Inflammatory macrophage treated with lipopolysaccharide for 1 hour (primary cell): ENCODE measurements at places on chromosomes 7 and 10.

DNA sequence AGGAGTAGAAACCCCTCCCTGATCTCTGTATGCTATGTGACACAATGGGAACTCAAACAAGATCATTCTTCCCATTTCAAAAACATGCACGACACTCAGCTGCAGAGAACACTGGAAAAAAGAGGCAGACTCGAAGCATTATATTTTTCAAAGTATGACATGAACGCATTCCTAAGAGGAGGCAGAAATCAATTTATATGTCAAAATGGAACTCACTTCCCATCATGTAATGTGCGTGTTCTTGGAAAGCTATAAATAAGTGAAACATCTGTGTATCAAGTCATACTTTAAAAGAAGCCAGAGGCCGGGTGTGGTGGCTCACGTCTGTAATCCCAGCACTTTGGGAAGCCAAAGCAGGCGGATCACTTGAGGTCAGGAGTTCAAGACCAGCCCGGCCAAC, 142.7 kb downstream of the ICA1 start:
- no peak for DNase-seq

DNA sequence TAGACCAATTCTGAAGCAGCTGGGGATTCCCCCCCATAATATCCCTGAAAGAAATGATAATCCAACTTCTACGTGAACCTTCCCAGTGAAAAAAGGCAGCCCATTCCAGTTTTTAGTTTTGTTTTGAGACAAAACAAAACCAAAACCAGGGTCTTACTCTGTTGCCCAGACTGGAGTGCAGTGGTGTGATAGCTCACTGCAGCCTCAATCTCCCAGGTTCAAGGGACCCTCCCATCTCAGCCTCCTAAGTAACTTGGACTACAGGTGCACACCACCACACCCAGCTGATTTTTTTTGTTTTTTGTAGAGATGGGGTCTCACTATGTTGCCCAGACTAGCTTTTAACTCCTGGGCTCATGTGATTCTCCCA, 12.5 kb upstream of the ARPC1A start:
- DNase-seq: no peak

DNA sequence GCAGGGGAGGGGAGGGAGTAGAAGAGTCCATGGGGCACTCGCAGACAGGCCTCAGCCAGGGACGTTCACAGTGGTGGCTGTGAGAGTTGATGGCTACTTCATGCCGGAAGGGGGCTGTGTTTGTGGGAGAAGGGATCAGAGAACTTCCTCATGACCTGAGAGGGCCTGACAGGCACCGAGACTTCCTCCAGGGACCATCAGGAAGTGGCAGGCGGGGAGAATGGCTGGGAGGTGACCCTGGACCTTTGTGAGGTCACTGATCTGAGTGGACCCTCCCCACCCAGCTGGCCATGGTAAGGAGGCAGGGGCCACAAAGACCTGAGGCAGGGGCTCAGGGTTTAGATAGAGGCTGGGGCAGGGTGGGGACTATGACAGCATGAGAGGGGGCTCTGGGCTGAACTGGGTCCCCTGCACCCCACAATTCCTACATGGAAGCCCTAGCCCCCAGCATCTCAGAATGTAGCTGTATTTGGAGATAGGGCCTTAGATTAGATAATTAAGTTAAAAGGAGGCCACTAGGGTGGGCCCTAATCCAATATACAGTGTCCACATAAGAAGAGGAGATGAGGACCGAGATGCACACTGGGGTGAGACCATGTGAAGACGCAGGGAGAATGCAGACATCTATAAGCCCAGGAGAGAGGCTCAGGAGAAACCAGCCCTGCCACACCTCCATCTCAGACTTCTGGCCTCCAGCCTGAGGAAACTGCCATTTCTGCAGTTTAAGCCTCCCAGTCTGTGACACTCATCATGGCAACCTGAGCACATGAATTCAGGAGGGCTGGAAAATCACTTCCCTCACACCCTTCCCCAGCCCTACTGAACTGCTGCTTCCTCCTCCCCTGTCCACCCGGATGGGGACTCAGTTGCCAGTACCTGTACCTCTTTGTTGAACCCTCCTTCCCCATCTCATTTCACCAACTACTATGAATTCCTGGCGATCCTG, 273.9 kb upstream of the ZNF32 start:
- DNase-seq: no peak

- no peak for DNase-seq
These were observed 33.5 kb upstream of the CADPS2 start for GRCh38 chr7:122919643-122920181.

DNA sequence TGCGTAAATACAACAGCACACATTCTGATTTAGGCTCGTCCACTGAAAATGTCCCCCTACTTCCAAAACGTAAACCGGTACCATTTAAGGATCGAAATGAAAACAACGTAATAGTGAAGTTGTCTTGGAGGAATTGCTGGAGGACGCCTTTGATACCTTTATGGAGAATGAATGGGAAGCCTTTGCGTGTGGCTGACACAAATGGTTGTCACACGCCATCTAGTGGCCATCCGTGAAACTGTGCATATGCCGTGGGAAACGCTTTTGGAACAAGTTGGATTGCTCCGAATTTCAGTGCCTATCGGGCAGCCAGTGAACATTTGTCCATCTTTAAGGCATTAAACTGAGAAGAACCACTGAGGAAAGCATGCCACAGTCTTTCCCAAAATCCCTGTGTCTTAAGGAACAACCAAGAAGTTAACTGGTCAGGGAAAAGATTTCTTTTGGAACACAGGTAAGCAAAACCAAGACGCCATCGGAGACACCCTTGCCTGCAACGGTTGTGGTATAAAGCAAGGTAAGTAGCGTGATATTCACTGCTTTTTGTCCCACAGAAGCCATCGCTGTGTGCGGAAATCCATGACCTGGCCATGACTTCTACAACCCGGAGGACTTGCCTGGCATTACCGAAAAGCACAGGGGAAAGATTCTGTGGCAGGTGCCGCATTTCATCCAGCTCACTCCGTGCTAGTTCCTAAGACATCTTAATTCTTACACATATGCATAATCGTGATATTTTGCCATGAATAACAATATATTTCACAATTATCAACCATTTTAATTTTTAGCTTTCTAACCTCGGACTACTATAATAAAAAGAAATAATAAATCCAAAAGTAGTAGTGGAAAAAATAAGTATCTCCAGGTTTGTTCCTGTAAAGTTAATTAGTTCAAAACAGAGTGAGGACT, 100.6 kb downstream of the FAM204A start:
- peak; percentile 92 for DNase-seq

DNA sequence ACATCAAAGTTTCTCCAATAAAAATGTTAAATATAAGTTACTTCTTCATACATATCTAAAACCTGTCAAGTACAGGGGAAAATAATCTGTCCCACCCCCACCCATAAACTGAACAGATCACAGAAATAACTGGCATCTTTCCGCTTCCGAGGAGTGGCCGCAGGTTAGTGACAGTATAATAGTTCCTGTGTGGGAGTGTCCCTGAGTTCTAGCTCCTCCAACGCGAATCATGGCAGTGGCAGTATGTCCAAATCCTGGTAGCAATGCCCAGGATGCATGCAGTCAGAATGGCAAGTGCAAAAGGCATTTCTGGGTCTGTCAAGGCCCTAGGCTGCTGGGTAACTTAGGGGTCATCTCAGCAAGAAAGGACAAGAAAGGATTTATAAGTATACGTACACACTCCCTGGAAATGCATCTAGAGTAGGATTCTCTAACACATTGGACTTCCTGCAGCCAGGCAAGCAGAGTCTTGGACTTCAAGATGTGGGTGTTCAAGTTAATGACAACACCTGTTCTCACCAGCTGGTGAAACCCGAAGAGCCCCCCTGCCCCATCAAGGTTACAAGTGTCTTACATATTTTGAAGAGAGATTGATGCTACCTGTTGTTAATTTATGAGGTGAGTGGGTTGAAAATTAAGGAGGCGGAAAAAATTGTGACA, 94.4 kb upstream of the COL1A2 start:
- no peak for DNase-seq

DNA sequence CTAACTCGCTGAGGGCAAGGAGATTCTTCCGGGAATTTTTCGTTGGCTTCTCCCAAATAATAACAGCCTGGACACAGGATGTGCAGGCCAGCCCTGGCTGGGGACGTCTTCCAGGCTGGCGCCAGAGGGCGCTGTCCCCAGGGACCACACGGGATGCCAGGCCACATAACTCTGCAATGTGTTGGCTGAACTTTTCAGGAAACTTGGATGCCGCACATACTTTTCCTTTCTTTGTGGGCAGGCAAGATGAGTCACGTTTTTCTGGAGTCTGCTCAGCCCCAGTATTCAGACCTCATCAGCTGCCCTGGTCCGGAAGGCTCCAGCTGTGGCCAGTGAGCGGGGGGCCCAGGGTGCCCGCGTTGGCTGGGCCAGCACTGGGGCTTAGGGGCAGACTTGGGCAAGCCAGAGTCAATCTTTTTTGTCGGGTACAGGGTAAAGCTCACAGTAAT, 122.7 kb downstream of the PRKAG2 start:
- peak; percentile 46 for DNase-seq

- no peak for DNase-seq
These were observed 40.4 kb downstream of the MTURN start for GRCh38 chr7:30175180-30175579.

GRCh38 chr7:35736725-35737124, 41.8 kb upstream of the HERPUD2 start:
- no peak for DNase-seq

- no peak for DNase-seq
These were observed 141.6 kb upstream of the WNT16 start for GRCh38 chr7:121187222-121187621.

GRCh38 chr10:59337201-59337652, 25.1 kb downstream of the FAM13C start:
- DNase-seq: no peak

DNA sequence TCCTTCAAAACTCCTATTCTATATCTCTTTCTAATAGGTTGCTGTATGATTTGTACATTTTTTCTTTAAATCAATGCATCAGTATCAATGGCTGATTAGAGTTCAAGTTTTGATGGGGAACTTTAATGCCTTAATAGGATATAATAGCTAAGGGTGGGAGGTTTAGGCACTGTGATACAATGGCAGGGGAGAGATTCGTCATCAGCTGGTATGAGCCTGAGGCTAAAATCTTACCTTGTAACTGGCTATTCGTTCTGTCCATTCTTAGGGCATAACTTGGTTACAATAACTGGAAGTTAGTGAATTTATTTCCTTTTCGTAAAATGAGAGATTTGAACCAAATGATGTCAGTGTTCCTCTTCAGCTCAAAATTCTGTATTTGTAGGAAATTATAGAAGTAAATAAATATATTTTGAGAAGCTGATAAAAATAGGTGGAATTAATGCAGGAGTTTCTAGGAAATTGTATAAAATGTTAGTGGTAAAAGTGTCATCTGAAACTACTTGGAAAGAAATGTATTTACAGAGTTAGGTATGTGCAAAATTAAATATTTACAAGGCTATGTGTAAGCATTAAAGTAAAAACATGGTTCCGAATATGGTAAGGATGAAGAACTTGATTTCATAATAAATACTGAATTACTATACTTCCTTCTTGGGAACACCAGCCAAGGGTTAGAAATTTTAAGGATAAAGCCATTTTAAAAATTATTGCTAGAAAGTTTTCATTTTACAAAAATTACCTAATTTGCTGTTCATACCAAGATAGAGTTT, 27.5 kb upstream of the NAMPT start:
- DNase-seq: no peak

GRCh38 chr10:14450041-14450491, 119.3 kb upstream of the FRMD4A start:
- no peak for DNase-seq

- no peak for DNase-seq
These were observed 335.4 kb upstream of the MTPN start for GRCh38 chr7:136312592-136312991.

- no peak for DNase-seq
These were observed 38.6 kb downstream of the VOPP1 start for GRCh38 chr7:55533729-55534080.

DNA sequence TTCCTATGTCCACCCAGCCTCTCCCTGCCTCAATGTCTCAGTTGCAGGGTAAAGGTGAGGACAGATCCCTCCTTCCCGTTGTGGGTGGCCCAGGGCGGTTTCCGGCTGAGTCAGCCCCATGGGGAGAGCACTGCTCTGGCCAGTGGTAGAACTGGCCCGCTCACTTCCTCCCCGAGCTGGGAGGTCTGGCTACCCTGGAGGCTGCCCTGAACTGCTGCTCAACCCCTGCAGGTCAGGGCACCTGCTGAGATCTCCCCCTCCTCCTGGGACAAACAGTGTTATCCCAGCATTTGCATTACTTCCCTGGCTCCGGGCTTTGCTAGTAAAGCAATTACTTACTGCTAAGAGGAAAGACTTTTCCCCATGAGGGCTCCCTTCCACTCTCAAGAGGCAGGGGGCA, 21.4 kb upstream of the IMPDH1 start:
- no peak for DNase-seq

DNA sequence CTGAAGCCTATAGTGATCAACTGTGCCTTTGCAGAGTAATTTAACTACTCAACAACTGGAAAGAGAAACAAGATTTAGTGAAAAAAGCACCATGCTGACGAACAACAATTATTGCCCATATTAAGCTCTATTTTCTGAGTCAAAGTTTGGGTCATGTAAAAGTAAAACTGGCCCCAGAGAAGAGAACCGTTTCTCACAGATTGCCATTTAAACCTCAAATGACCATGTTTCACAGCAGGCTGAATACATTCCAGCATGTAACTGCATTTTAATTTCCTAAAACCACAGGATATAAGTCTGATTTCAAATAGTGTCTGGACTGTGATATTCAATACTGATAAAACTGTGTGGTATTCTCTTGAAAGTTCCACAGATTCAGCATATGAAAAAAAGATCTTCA, 140.7 kb downstream of the ATE1 start:
- no peak for DNase-seq

- DNase-seq: no peak
These were observed 25.2 kb upstream of the SH2B2 start for GRCh38 chr7:102261451-102261850.

DNA sequence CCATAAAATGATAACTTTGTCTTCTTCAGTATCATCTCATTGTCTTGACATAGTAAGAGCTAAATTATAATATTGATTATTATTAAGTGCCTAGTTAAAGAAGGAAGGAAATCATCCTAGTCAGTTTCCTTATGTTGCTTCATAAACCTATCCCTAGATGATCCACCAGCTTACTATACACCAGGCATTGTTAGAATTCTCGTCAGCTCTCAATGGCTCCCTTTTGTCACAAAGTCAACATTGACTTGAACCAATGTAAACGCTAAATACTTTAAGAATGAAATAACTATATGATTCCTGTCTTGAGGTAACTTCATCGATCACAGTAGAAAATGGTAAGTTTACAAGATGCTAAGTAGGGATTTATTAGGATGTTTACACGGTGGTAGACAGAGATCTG, 1162.9 kb downstream of the CNTNAP2 start:
- no peak for DNase-seq

DNA sequence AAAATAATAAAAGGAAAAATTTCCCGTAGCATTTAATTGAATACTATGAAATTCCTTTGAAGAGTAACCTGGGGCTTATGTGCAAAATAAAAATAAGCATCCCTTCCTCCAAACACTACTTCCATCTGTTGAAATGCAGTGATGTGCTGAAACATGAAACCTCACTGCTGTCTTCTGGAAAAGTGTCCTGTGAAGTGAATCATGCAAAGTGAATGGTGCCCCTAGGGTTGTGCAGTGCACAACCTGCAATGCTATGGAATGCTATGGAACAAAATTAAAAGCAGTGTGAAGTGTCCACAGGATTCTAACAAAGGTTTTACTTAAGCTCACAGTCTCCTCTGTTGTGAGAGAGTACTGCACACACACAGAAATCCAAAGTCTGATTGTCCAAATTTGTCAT, 480.9 kb downstream of the ETV1 start:
- no peak for DNase-seq

- DNase-seq: no peak
These were observed at the start of gene NPFFR1 for GRCh38 chr10:70283445-70284399. Gene NPFFR1 (minus strand): TSS chr10:70284004. CDS start chr10:70283676, 328 bp downstream.
